GM19239 (cell line): ENCODE measurements at places on chromosomes 4 and X.

DNA sequence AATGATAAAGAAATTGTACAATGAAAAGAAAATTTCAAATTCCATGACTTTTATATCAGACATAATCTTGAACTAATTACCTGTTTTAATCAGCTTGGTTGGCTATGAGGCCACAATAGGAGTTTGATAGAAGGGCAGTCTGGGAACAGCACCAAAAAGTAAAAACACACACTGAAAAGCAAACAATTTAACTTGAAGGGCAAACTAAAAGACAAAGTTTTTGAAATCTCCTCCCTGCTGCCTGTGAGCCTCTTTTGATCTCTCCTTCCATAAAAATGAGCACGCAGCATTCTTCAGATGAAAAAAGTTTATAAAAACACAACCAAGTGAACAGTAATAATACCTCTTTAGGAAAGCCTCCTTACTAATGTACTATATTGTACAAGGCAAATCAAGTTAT is 8.1 kb downstream of the ODAM start:
- no peak for DNase-seq

GRCh38 chr4:169492436-169493163 is 119.8 kb downstream of the NEK1 start:
- DNase-seq, result peak; percentile 14

DNA sequence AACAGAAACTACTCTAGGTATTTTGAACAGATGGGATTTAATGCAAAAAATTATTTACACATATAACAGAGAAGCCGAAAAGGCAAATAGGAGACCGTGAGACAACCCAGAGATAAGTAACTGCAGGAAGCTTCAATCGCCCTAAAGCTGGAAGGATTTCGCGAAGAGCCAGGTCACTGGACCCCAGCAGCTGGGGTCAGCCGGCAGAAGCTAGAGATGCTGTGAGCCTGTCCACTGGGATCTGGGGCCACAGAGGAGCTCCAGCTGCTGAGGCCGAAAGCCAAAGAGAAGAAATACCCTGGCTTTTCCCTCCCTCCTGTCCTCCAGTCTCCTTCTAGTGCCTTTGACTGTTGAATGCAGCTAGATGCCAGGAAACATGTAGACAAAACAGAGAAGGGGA is 192.8 kb upstream of the BCOR start:
- DNase-seq, result no peak

GRCh38 chr4:101125045-101125942 is 222.0 kb downstream of the PPP3CA start:
- no peak for DNase-seq

- DNase-seq, result peak; percentile 8
Observed at GRCh38 chrX:129360175-129360574, 163.1 kb downstream of the SMARCA1 start.

DNA sequence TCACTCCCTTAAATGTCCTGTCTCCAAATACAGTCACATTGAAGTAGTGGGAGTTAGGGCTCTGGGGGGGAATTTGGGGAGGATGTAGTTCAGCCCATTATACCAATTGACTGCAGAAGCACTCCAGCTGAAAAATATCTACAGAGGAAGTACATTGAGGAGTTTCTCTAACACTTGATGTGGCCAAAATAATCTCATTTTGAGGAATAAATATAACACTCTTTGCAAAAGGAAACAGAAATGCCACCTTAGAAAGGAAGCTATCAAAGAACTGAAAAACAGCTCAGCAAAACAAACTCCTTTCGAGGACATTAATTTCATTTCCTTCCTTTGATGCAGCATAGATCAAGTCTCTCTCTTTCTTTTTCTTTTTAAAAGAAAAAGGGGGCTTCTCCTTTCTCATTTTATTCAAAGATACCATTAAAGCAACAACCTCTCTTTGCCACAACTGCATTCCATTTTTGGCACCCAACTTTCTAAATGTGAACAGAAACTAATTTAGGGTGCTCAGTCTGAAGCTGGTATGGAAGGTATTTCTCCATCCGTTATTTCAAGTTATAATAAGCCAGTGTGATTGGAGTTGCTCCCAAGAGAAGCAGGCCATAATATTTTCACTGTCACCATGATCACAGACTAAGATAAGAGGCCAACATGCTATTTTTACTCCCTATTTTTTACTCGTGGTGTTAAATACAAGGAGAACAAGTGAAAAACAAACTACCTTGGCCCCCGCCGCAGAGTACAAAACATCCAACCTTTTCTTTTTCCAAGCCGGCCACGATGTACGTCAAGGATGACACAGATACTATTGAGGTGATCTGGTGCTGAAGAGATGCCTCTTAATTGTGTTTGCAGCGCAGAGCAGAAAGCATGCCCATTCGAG is 230.4 kb upstream of the GATB start:
- no peak for DNase-seq

DNA sequence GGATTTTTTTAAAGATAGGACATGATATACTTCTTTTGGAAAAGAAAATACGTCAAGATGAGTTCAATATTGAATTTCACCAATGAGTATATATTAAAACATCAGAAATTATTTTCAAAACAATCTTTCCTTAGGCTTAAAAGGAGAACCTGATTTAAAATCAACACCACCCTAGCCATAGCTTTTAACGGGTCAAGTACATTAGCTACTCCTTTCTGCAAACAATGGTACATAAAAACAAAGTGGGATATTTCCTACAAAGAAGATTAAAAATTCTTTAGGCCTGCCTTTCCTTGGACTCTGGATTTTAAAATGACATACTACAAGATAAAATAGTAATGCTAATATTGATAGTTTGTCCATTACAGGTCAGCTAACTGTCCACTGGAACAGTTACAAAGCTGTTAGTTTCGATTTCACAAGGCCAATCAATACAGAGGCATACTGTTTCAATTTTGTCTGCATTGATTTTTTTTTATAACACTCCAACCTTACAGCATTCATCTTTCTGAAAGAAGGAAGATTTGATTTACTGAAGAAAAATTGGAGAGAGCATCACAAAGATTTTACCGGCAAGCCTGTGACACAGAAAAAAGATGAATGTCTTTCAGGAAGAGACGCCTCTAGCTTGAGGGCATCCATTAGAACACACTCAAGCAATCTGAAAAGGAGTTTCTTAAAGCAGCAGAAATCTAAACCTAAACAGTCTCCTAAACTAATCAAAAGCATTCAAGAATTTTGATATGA is 97.2 kb downstream of the MAB21L2 start:
- no peak for DNase-seq

DNA sequence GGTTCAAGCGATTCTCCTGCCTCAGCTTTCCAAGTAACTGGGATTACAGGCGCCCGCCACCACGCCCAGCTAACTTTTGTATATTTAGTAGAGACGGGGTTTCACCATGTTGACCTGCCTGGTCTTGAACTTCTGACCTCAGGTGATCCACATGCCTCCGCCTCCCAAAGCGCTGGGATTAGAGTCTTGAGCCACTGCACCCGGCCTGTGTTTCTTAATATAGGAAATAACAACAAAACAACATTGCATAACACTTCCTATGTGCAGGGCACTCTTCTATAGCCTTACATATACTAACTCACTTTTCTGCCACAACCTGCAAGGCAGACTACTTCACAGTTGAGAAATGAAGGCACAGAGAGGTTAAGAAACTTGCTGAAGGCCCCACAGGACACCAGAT is 12.8 kb upstream of the TMEM131L start:
- DNase-seq, result no peak

GRCh38 chrX:153939573-153939972 is 4.7 kb upstream of the NAA10 start:
- no peak for DNase-seq

- DNase-seq, result no peak
Observed at GRCh38 chr4:173509036-173510001, 20.7 kb downstream of the HAND2 start.

DNA sequence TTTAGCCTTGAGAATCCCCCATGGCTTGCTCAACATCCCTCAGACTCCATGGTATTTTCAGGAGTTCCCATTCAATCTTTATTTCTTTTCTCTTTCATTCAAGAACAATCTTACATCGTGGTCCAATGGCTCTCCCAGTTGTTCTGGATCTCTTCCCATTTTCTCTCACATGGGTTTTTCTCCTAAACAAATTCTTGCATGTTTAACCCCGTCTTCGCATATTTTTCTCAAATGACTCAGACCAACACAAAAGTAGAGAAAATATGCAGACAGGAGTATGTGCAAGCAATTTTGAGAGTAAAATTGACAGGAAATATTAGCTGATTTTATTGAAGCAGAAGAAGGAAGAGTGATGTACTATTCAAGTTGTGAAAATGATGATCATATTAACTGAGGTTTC is 396.4 kb upstream of the TRAM1L1 start:
- no peak for DNase-seq

- DNase-seq, result no peak
Observed at GRCh38 chr4:6929812-6930464, 20.3 kb downstream of the TBC1D14 start.

- no peak for DNase-seq
Observed at GRCh38 chrX:20967725-20968124, 406.5 kb upstream of the CNKSR2 start.

GRCh38 chr4:37082912-37083311 is 161.6 kb upstream of the NWD2 start:
- no peak for DNase-seq

- peak; percentile 2 for DNase-seq
Observed at GRCh38 chrX:51614353-51615012, 4.2 kb downstream of the CENPVL3 start.

DNA sequence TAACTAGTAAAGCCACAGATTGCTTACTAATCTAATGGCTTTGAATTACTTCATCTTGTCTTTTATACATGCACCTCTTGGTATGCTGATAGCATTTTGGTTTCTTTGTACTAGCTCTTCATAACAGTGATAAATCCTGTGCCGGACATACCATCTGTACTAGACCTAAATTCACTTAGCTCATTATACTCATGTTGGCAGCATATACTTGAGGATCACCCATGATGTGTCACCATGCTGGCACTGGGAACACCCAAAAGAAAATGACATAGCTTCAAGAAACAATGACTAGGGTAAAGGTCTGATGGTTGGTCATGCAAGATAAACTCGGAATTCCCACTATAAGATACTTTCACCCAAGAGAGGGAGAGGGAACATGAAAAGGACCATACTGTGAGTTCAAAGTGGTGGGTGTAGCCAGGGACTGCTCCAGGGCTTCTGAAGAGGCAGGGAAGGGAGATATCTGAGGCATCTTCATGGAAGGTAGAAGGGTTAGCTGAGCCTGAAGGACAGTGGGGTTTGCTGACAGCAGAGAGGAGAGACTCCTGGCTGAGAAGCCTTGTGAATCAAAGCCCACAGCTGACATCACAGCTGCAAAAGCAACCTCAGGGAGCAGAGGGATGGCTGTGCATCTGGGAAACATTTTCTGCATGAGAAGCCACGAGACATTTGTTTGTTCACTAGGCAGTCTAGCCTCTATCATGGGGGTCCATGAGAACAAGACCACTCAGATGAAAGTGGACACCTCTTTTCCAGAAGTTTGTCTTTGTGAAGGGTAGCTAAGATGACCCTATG is 314.2 kb downstream of the RAB28 start:
- no peak for DNase-seq

GRCh38 chrX:150767045-150767395 is 73.8 kb downstream of the MTMR1 start:
- DNase-seq, result no peak

DNA sequence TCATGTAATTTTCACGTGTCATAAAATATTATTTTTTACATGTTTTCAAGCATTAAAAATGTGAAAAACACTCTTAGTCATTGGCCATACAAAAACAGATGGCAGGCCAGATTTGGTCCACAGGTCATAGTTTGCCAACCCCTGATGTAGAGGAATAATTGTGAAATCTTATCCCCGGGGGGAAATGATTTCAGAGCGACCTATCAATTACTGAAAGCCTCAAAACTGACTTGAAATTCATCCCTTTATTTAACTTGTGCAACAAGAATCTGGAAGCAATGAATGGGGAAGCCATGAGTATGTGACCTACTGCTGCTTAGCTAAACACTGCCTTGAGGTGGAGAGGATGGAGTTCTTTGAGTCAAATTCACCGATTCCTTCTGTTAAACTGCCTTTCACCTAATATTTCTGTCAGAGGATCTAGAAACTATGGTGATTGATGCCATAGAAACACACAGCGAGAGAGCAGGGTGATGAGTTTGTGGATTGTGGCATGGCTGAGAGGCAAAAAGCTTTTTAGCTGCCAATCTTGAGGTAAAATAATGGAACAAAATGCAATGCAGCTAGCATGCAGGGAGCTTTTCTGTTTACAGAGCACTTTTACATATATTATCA is 30.3 kb upstream of the BRS3 start:
- no peak for DNase-seq

DNA sequence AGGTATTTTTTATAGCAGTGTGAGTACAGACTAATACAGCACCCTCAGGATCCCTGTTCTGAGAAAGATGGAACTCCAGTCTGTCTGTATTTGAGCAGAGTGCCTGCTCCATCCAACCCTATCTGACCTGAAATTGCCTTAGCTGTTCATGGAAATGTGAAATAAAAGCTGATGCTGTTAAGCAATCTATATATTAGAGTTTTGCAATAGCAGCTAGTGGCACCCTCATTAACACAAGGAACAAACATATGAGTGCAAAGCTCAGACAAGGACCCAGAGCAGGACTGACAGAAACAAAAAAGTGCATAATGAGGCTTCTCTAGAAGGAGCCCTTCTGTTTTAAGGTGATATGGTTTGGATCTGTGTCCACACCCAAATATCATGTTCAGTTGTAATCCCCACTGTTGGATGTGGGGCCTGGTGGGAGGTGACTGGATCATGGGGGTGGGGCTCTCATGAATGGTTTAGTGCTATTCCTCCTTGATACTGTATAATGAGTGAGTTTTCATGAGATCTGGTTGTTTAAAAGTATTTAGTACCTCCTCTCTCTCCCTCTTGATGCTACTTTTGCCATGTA is 272.9 kb upstream of the KLF3 start:
- no peak for DNase-seq

- DNase-seq, result no peak
Observed at GRCh38 chr4:122099896-122100295, 52.2 kb upstream of the BLTP1 start.

GRCh38 chrX:142593361-142593862 is 388.3 kb upstream of the MAGEC2 start:
- no peak for DNase-seq

- DNase-seq, result no peak
Observed at GRCh38 chrX:119417842-119418241, 18.7 kb downstream of the SLC25A43 start.

DNA sequence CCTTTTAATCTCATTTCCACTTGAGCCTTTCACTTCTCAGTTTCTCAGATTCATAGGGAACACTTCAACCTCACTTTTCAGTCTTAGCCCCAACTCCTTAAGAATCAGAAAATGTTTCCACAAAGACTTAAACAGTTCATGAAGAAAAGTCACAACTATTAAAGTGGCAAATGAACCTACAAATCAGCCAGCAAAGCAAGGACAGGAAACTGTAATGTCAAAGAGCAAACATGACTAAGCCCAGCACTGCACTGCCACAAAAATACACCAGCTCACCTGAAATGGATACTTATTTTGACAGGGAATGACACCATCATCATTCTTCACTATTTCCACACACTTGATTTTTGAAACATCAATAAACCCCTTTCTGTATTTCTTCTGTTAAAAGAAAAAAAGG is 41.8 kb upstream of the TXK start:
- DNase-seq, result no peak

DNA sequence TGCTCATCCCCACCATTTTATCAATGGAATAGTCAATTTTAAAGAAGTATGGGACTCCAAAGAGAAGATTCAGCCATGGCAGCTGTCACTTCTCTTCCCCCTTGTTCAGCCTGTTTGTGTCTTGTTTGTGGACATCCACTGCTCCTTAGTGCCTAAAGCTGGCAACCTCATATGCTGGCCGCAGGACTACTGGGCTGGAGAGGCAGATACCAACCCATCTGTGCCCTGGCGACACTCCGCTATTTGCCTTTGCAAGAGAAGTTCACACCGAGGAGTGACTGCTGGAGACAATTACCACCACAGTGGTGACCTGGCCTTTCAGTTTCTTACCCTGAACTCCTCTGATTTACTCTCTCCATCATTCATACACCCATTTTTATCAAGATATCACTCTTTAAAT is 64.3 kb downstream of the NHSL2 start:
- DNase-seq, result no peak
